Kidney (tissue), 22 donors: ENCODE measurements at places on chromosomes 11 and 22. TPM values are rescaled to one million over a fixed set of nuclear protein-coding genes. Genes with fewer than 3 reads are reported as not detected.

UPK2 gene
- not detected for total RNA-seq

OR56A1 gene
- total RNA-seq, result 0.03 TPM

COA4 gene
- total RNA-seq, result 64.7 TPM

FGF3 gene
- total RNA-seq, result not detected

KLHL35 gene
- 1.8 TPM for total RNA-seq

SEC14L6 gene
- 13.9 TPM for total RNA-seq

CCDC188 gene
- 2.8 TPM for total RNA-seq

LRP4 gene
- 3.7 TPM for total RNA-seq

SNX32 gene
- total RNA-seq, result 1.0 TPM

KCNJ5 gene
- total RNA-seq, result 6.5 TPM

CTSF gene
- 58.0 TPM for total RNA-seq

MMP1 gene
- 0.82 TPM for total RNA-seq
